PC-9 (cell line): ENCODE measurements at places on chromosomes 3 and 15. TPM values are rescaled to one million over a fixed set of nuclear protein-coding genes. Genes with fewer than 3 reads are reported as not detected.

DNA sequence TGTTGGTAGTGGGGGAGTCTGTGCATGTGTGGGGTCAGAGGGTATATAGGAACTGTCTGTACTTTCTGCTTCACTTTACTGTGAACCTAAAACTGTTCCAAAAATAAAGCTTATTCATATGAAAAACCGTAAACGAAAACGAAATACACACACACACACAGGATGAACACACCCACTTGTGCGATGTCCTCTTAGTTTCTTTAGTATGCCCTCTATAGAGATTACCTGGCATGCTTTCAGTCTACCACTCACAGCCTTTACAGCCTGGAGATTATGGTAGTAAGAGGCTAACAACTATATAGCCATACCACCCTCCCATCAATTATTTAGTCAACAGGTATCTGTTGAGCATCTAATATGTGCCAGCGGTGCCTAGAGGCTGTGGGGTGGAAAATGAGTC, 60.0 kb upstream of the UBE3A start:
- no peak for DNase-seq

DNA sequence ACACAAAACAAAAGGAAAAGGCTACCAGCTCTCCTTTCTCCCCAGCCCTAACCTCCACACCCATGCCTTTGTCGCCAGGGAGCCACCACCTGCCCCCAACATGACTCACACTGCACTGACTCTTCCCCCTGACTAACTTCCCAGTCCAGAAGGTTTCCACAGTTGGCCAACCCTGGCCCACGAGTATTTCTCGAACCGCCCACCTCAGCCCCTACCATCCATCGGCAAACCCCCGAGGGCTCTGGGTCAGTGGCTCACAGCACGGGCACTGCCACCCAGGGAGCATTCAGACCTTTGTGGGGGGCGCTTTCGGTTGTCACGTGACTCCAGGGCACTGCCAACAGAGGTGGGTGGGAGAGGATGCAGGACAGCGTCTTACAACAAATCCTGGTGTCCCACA, 152.3 kb downstream of the LRRC28 start:
- DNase-seq = no peak

DNA sequence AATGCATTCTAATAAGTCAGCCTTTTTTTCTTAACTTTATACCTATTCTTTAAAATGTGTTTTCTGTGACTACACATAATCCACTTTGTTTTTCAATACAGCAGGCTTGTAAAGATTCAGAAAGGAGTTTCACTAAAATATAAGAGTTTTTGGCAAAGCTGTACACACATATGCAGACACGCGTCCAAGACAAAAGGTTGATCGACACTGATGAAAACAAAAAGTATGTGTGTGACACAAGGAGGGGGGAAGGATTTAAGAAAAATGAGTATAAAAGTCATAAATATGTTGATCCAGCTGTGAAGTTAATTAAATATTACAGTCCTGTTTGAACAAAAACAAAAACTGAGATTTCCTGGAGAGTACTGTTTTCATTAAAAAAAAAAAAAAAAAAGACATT, 294.5 kb upstream of the RARB start:
- DNase-seq = no peak

Gene NRG4
- 5.2 and 11.3 TPM in 2 replicates for total RNA-seq
